Spleen (tissue), 13 donors: ENCODE measurements at places on chromosomes 3 and 15. TPM values are rescaled to one million over a fixed set of nuclear protein-coding genes. Genes with fewer than 3 reads are reported as not detected.

SEMA5B gene
- total RNA-seq, result 0.63 TPM

GRCh38 chr3:127350172-127351050, 62.6 kb upstream of the PRR20G start:
- no peaks in the 10 kb centered on the region for H3K36me3 ChIP-seq
- no peaks in the 10 kb centered on the region for H3K27me3 ChIP-seq
- DNase-seq, result no peak

NRG4 gene
- 0.50 TPM for total RNA-seq

DNA sequence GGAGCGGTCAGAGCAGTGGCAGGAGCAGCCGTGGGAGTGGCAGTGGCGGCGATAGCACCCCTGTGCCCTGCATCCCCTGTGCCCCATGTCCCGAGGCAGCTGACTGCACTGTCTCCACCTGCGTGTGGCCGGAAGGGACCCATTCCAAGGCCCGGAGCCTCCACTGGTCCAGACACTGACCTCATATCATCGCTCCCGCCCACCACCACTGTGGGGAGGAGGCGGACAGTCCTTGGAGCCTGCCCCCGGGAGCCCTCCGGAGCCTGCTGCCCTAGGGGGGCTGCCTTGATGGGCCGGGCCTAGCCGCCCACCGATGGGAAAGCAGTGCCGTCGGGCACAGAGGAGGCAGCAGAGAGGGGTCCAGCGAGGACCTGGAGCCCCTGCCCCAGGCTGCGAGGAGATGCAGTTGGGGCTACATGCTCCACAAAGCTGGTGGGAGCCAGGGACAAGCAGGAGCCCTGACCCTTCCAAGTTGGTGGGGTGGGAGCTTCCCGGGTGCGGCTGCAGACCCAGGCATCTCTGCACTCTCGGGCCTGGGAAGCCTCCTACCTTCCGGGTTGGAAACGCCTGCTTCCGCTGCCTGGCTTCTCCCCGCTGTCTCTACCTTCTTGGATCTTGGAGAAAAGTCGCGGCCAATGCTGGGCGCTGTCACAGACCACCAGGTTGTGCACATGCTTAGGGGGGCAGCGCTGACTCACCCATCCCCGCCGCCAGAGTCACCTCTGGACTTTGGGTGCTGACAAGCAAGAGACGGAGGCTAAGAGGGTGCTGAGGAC, 283.2 kb upstream of the ROBO1 start:
- H3K4me1 ChIP-seq, result no peaks in the 10 kb centered on the region
- H3K27ac ChIP-seq, result no peak overlapping the region
- no peak for DNase-seq

ITGA11 gene
- total RNA-seq, result 5.3 TPM

DNA sequence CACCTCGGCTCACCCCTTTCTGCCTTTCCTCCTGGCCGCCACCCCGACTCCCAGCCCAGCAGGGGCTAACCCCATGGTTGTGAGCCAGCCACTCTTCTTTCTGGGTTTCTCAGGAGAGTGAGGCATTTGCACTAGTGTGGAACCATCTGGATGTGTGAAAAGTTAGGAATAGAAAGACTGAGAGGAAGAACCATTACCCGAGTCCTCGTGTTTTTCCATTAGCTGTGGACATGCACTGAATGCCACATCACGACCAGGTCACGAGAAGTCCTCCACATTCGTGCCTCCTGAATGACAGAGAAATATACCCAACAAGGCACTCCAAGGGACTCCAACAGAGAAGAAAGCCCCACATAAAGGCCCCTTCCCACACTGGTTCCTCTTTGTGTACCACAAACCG, 18.0 kb upstream of the RAD18 start:
- no peaks in the 10 kb centered on the region for H3K36me3 ChIP-seq
- H3K4me3 ChIP-seq, result no peak overlapping the region
- no peaks in the 10 kb centered on the region for H3K27me3 ChIP-seq
- H3K4me1 ChIP-seq, result no peaks in the 10 kb centered on the region

GRCh38 chr15:78108300-78109084, 16.1 kb downstream of the SH2D7 start:
- peaks cover 37% of the 10 kb centered on the region for H3K4me1 ChIP-seq
- H3K27ac ChIP-seq, result no peak overlapping the region
- peak; percentile 96 for DNase-seq
- H3K4me3 ChIP-seq, result no peak overlapping the region
- H3K36me3 ChIP-seq, result no peaks in the 10 kb centered on the region

OIP5 gene
- 1.8 TPM for total RNA-seq

GRCh38 chr3:9066141-9066540, 102.9 kb upstream of the RAD18 start:
- no peak overlapping the region for H3K4me3 ChIP-seq
- H3K4me1 ChIP-seq, result no peaks in the 10 kb centered on the region
- H3K27me3 ChIP-seq, result no peaks in the 10 kb centered on the region
- H3K36me3 ChIP-seq, result no peaks in the 10 kb centered on the region
- H3K27ac ChIP-seq, result no peak overlapping the region
- DNase-seq, result no peak

GRCh38 chr3:46427916-46428833, 21.1 kb downstream of the CCRL2 start:
- no peak overlapping the region for H3K4me3 ChIP-seq
- no peak overlapping the region for H3K27ac ChIP-seq
- DNase-seq, result no peak
- no peaks in the 10 kb centered on the region for H3K4me1 ChIP-seq
- H3K27me3 ChIP-seq, result no peaks in the 10 kb centered on the region
- H3K36me3 ChIP-seq, result no peaks in the 10 kb centered on the region

CGNL1 gene
- 0.57 TPM for total RNA-seq

DNA sequence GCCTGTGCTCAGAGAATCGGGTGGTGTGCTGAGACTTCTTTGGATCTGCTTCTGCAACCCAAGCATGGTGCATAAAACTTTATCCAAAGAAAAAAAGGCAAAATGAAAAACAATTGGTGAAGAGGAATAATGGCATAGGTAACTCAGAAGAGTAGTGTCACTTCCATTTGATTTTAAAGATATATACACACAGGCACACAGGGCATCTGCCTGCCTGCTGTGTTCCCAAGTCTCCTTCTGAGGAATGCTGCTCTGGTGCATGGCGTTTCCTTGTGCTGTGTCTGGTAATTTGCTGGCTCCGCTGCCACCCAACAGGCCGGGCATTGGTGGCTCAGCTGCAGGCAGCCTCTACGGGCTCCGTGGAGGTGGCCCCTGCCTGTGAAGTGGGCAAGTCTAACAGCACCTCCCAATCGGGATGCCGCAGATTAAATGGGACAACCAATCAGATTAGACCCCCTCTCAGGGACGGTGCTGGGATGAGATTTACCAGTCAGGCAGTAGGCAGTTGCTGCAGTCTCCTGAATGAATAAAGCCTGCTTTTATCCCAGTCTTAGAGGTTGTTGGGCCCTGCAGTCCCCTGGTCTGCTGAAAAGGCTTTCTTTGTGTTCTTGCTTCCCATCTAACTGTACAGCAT, 253.7 kb upstream of the RASGRP1 start:
- no peaks in the 10 kb centered on the region for H3K27me3 ChIP-seq
- H3K27ac ChIP-seq, result no peak overlapping the region
- no peaks in the 10 kb centered on the region for H3K36me3 ChIP-seq
- DNase-seq, result no peak
- H3K4me1 ChIP-seq, result peaks cover 10% of the 10 kb centered on the region
- H3K4me3 ChIP-seq, result no peak overlapping the region

GRCh38 chr15:101470548-101471239, 18.8 kb downstream of the PCSK6 start:
- H3K4me1 ChIP-seq, result peaks cover 6% of the 10 kb centered on the region
- H3K4me3 ChIP-seq, result no peak overlapping the region
- peak overlapping the region; percentile 46 for H3K27ac ChIP-seq
- no peaks in the 10 kb centered on the region for H3K36me3 ChIP-seq
- no peaks in the 10 kb centered on the region for H3K27me3 ChIP-seq

DNA sequence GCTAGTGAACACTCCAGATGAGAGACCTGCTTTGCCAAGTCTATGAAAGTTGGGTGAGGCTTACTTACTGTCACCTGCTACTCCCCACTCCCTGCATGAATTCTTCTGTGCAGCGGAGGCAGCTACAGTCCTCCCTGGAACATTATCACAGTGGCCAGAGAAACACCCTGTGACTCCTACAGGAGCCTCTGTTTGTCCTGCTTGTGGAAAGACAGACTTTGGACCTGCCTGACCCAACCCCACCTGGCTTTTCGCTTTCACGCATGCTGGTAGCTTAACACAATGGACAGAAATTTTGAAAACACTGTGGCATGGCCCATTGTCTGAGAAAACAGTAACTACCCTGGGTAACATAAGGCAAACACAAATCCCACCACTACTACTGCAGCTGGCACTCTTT, 1565.5 kb upstream of the CADM2 start:
- H3K27me3 ChIP-seq, result no peaks in the 10 kb centered on the region
- H3K36me3 ChIP-seq, result no peaks in the 10 kb centered on the region
- no peak for DNase-seq
- no peak overlapping the region for H3K27ac ChIP-seq
- H3K4me3 ChIP-seq, result no peak overlapping the region

- H3K27me3 ChIP-seq, result peaks cover 11% of the 10 kb centered on the region
- no peak overlapping the region for H3K4me3 ChIP-seq
- no peaks in the 10 kb centered on the region for H3K4me1 ChIP-seq
- DNase-seq, result no peak
- H3K36me3 ChIP-seq, result no peaks in the 10 kb centered on the region
- no peak overlapping the region for H3K27ac ChIP-seq
Observed at GRCh38 chr3:125207507-125207906, 5.0 kb downstream of the SLC12A8 start.

DNA sequence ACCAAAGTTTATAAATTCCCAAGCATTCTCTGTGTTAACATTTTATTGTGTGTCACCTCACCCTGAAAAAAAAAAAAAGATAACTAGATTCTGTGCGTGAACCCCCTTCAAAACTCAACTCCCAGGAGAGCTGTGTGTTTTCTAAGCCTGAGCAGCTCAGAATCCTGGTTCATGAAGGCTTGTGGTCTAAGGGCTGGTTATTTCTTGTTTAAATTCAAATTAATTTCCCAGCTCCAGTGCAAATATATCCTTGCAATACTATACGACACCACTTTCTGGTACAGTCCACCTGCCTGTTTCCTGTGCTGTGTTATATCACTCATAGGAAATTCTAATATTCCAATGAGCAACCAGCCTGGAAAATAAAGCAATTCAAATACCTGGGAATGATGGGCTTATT, 23.4 kb upstream of the MYZAP start:
- H3K4me1 ChIP-seq, result no peaks in the 10 kb centered on the region
- peaks cover 9% of the 10 kb centered on the region for H3K27me3 ChIP-seq
- no peaks in the 10 kb centered on the region for H3K36me3 ChIP-seq
- no peak for DNase-seq
- H3K4me3 ChIP-seq, result no peak overlapping the region

GRCh38 chr15:30941520-30941919, 37.8 kb downstream of the FAN1 start:
- peaks cover 91% of the 10 kb centered on the region for H3K36me3 ChIP-seq
- H3K27me3 ChIP-seq, result no peaks in the 10 kb centered on the region
- no peak overlapping the region for H3K4me3 ChIP-seq
- no peak for DNase-seq

GRCh38 chr15:94336817-94337467, 105.6 kb downstream of the MCTP2 start:
- no peak overlapping the region for H3K4me3 ChIP-seq
- H3K27ac ChIP-seq, result no peak overlapping the region
- no peaks in the 10 kb centered on the region for H3K27me3 ChIP-seq
- no peaks in the 10 kb centered on the region for H3K4me1 ChIP-seq

GRCh38 chr3:14980689-14981088, 33.3 kb downstream of the NR2C2 start:
- H3K4me1 ChIP-seq, result peaks cover 36% of the 10 kb centered on the region
- H3K27ac ChIP-seq, result no peak overlapping the region
- no peak overlapping the region for H3K4me3 ChIP-seq
- no peaks in the 10 kb centered on the region for H3K27me3 ChIP-seq
- DNase-seq, result no peak

DNA sequence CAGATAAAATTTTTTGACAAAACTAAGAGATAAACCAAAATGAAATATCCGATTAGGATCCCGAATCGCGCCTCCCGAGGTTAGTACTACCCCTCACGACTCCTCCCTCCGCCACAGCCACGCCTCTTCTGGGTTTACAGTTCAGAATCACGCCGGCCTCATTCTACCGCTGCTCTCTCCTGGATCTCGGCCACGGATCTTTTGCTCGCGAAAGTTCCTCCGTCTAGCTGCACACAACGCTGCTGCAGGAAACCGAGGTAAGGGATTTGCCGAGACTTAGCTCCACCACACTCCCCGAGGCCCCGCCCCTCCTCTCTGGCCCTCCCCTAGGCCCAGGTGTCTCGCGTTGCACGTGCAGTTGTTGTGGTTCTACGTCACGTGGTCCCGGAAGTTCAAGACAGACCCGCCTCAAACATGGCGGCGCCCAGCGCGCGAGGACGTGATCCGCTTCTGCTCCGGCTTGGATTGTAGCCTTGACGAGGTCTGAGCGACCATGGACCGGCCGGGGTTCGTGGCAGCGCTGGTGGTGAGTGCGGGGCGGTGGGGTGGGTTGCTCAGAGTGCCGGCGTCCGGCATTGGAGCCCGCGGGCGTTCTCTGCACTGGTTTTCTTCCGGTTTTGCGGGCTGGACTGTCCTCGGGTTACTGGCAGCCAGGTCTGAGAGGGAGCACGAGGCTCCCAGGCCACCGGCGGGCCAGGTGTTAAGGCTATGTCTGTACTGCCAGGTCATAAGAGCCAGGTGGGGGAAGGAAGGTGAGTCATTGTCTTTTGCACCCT, at the start of gene SLC25A26:
Gene SLC25A26 (plus strand): TSS at position 400 of the 776 bp plus-strand sequence. CDS start 94 bp downstream, at position 494.
- peak within 1 kb of the TSS; percentile 89 for H3K4me3 ChIP-seq
- DNase-seq, result peak; percentile 99
- peaks cover 32% of the 10 kb centered on the region for H3K4me1 ChIP-seq
- no peaks in the 10 kb centered on the region for H3K27me3 ChIP-seq

DNA sequence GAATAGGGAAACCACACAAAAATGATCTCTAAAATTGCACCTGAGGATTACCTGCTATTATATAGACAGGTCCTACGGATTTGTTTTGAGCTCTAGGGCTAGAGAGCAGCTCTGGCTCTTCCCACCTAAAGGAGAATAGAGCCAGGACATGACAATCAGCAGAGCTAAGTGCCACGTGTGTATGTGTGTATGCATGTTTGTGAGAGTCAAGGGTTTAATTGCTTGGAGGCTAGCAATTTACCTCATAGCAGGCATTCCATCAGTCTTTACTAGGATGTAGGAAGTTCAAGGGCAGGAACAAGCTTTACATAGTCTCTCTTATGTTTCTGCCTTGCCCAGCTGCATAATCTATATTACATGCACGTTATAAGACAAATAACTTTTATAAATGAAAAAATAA, 498.2 kb downstream of the NSUN3 start:
- no peak for DNase-seq
- no peaks in the 10 kb centered on the region for H3K27me3 ChIP-seq
- no peaks in the 10 kb centered on the region for H3K4me1 ChIP-seq
- H3K36me3 ChIP-seq, result no peaks in the 10 kb centered on the region
- H3K4me3 ChIP-seq, result no peak overlapping the region

GOLGA8S gene
- total RNA-seq, result 0.68 TPM

VEPH1 gene
- 2.4 TPM for total RNA-seq

STRIT1 gene
- not detected for total RNA-seq
